ENCODE measurements at places on chromosomes 5 and 9. TPM values are rescaled to one million over a fixed set of nuclear protein-coding genes. Genes with fewer than 3 reads are reported as not detected.

Gene AHRR
- total RNA-seq: 3.5 TPM

Gene WDR38
- not detected for total RNA-seq

Gene CCDC183
- 2.3 TPM for total RNA-seq

Gene SLC34A3
- total RNA-seq: 0.49 TPM

Gene TAF11L10
- total RNA-seq: not detected

Gene ATP6V0E1
- 260 TPM for total RNA-seq

Gene FBN2
- total RNA-seq: 3.5 TPM

Gene DMRT3
- not detected for total RNA-seq

Gene PCDHGA5
- total RNA-seq: 3.3 TPM

Gene CCDC152
- total RNA-seq: 2.3 TPM

Gene FOCAD
- 27.2 TPM for total RNA-seq

Gene OBP2B
- not detected for total RNA-seq

Gene INSL4
- total RNA-seq: not detected

Gene HACD4
- total RNA-seq: 2.8 TPM

Gene CCL19
- total RNA-seq: 4.1 TPM

Gene FBP2
- not detected for total RNA-seq

Gene CCNO
- 14.4 TPM for total RNA-seq

Gene IFNA13
- not detected for total RNA-seq

Gene GABRP
- total RNA-seq: 44.3 TPM

Gene CCNH
- total RNA-seq: 35.8 TPM

Gene PDZD2
- 2.7 TPM for total RNA-seq

Gene GPR150
- total RNA-seq: not detected

Gene ST8SIA4
- 9.4 TPM for total RNA-seq

Gene PCDHA10
- total RNA-seq: 2.9 TPM

Gene PCDHA1
- total RNA-seq: 0.06 TPM

Gene SLC1A1
- 109 TPM for total RNA-seq

Gene SURF6
- 25.2 TPM for total RNA-seq

Gene PLAC8L1
- total RNA-seq: not detected

Gene NKD2
- 7.6 TPM for total RNA-seq

Gene ABHD17B
- 18.3 TPM for total RNA-seq

Gene LCN6
- 12.8 TPM for total RNA-seq

Gene SPATA31D4
- not detected for total RNA-seq

Gene PCDHGA3
- total RNA-seq: 4.0 TPM

Gene NCS1
- total RNA-seq: 50.3 TPM

Gene BTNL8
- total RNA-seq: 47.3 TPM

Gene TMEFF1
- 0.63 TPM for total RNA-seq

Gene SLC6A7
- total RNA-seq: not detected

Gene B4GALT7
- 36.1 TPM for total RNA-seq

Gene SMIM33
- total RNA-seq: 0.17 TPM
